ENCODE measurements at places on chromosomes 7 and 10. TPM values are rescaled to one million over a fixed set of nuclear protein-coding genes. Genes with fewer than 3 reads are reported as not detected.
A peak's percentile ranks its signal among the peaks of the same experiment; 100 is the strongest.

DNA sequence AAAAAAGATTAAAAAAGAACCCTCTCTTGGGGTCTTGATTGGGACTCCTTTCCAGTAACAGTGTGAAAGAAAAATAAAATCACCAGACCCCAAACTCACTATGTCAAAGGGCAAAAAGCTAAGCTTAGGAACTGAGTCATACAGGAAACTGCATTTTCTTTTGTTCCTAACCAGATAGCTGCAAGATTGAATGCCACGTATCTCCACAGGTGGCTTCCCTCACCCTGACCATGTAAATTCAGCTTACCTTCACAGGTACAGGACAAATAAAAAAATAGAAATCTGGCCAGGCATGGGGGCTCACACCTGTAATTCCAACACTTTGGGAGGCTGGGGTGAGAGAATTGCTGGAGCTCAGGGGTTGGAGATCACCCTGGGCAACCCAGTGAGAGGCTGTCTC is 32.5 kb upstream of the EIF4H start:
- no peak for DNase-seq
- no peaks in the 10 kb centered on the region for H3K4me1 ChIP-seq
- no peaks in the 10 kb centered on the region for H3K36me3 ChIP-seq

GRCh38 chr10:60422809-60423208 is 33.1 kb upstream of the ANK3 start:
- H3K27ac ChIP-seq: no peak overlapping the region
- no peak overlapping the region for H3K4me3 ChIP-seq
- peaks cover 14% of the 10 kb centered on the region for H3K4me1 ChIP-seq
- H3K36me3 ChIP-seq: no peaks in the 10 kb centered on the region

DNA sequence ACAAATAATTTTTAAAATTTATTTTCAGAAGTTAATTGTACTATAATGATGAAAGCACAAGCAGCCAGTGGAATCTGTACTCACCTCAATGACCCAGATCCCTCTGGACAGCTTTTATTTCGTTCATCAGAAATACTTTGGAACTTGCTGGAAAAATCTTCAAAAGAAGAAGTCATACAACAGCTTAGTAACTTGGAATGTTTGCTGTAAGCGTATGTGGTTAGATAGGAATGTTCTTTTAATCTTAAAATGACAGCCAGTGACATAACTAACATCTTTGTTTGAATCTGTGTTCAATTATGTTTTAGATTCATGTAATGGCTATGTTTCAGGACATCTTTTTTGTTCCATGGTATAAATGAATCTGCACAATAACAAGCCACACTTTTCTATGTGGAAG is 26.8 kb downstream of the CFAP69 start:
- no peaks in the 10 kb centered on the region for H3K4me1 ChIP-seq
- no peak overlapping the region for H3K27ac ChIP-seq
- no peaks in the 10 kb centered on the region for H3K27me3 ChIP-seq

Gene EMX2
- total RNA-seq: not detected

GRCh38 chr10:133379152-133379800 is at the start of gene PAOX:
TSS of gene PAOX (plus strand) at chr10:133379262. CDS start at chr10:133379317, 55 bp downstream.
- peaks cover 16% of the 10 kb centered on the region for H3K36me3 ChIP-seq
- H3K4me3 ChIP-seq: peak within 1 kb of the TSS; percentile 82
- H3K27me3 ChIP-seq: no peaks in the 10 kb centered on the region
- H3K27ac ChIP-seq: peak within 1 kb of the TSS; percentile 85

- H3K36me3 ChIP-seq: no peaks in the 10 kb centered on the region
- no peak overlapping the region for H3K4me3 ChIP-seq
- DNase-seq: no peak
- no peaks in the 10 kb centered on the region for H3K27me3 ChIP-seq
Observed at GRCh38 chr7:74307738-74308505, 18.7 kb downstream of the CLIP2 start.

GRCh38 chr10:116197946-116198675 is 74.9 kb downstream of the GFRA1 start:
- H3K36me3 ChIP-seq: no peaks in the 10 kb centered on the region
- no peak overlapping the region for H3K4me3 ChIP-seq
- H3K4me1 ChIP-seq: no peaks in the 10 kb centered on the region
- no peak for DNase-seq

GRCh38 chr7:127850195-127850594 is 181.0 kb downstream of the LRRC4 start:
- H3K27ac ChIP-seq: no peak overlapping the region
- H3K4me1 ChIP-seq: peaks cover 9% of the 10 kb centered on the region
- no peaks in the 10 kb centered on the region for H3K36me3 ChIP-seq

- no peaks in the 10 kb centered on the region for H3K27me3 ChIP-seq
- no peak overlapping the region for H3K4me3 ChIP-seq
- no peak overlapping the region for H3K27ac ChIP-seq
- no peaks in the 10 kb centered on the region for H3K4me1 ChIP-seq
Observed at GRCh38 chr7:75953931-75954330, 39.0 kb downstream of the POR start.

DNA sequence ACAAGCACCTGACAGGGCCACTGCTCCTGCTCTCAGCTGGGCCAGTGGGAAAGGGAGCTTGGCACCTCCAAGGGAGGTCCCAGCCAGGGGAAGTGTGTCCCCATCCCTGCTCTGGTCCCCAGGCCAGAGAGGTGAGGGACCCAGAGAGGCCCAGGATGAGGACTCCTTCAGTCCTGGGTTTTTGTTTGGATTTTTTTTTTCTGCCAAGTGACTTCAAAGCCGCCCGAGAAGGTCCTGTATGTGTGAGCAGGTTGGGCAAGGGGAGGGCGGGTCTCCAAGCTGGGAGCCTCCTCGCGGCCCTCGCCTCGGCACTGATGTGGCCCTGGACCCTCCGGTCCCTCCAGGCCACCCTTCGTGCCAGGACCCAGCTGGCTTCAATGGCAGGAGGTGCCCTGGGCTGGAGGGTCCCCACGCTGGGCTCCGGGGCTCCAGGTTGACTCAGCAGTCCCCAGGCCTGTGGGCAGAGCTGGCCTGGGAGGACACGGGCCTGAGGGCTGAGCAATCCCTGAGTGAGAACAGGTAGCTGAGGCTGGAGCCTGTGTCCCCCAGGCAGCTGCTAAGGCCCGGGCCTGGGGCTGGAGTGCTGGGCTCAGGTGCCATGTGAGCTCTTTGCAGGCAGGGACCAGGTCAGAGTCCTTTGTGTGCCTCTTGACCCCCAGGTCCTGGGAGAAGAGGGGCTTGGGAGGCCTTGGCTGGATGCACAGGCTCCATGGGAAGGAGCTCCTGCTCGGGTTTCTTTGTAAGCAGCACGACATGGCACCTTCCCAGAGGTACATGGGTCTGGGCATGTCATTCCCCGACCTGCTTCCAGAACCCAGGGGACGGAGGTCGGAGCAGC is 140.6 kb downstream of the FAM53B start:
- H3K4me3 ChIP-seq: no peak overlapping the region
- H3K36me3 ChIP-seq: no peaks in the 10 kb centered on the region
- no peak overlapping the region for H3K27ac ChIP-seq
- H3K4me1 ChIP-seq: no peaks in the 10 kb centered on the region

DNA sequence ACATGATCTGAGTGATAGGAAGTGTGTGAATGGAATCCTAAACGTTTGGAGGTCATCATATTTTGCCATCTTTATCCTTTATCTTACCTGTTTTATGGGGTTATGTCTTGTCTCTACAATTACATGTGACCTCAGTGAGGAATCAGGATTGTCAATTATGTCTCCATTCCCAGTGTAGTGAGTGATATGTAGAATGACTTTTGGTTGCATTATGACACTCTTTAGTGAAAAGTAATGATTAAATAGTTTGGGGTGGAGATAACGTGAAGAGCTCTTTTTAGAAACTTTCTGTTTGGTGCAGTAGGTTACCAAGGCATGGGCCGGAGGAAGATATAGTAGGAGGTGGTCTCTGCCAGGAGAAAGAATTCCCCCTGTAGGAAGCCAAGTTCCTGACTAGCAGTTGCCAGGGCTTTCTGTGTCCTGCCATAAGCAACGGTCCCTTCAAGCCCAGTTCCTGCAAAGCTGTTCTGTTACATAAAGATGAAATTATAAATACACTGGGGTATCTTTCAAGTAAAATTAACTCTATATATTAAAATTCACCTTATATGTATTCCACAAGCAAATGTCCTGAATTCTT is 228.2 kb downstream of the NSUN6 start:
- no peak overlapping the region for H3K27ac ChIP-seq
- no peak overlapping the region for H3K4me3 ChIP-seq
- DNase-seq: no peak

GRCh38 chr7:44211126-44211675 is 10.4 kb downstream of the YKT6 start:
- no peak overlapping the region for H3K27ac ChIP-seq
- DNase-seq: peak; percentile 36
- peaks cover 54% of the 10 kb centered on the region for H3K36me3 ChIP-seq
- H3K4me1 ChIP-seq: no peaks in the 10 kb centered on the region

DNA sequence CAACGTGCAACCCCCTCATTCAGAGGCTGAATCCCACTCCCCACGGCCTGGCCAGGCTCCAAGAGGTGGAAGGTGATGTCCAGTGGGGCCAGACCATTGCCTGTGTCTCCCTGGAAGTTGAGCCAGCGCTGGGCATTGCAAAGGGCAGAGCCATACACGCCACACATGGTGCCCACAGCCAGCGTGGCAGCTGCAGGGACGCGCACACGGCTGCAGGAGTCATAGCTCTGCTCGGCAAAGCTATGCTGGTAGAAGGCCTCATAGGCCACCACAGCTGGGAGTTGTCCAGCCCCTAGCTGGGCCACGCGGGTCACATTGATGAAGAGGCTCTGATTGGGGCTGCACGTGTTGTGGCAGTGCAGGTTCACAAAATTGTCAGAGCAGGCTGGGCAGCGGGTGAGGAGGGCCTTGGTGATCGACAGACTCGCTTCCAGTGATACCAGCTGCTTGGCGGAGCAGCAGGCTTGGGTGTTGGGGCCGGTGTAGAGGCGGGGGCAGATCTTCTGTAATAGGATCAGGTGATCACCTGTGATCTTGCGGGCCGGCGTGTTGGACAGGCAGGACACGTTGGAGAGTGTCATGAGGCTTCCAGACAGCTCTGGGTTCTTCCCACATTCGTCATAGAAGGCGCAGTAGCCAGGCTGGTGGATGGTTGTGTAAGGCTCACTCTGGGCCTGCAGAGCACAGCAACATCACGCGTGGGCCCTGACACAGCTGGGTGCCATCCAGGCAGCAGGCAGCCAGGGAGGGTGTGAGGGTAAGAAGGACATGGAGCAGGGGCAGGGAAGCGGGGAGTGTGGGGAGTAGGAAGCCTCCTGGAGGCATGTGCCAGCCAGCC is 1.2 kb downstream of the NPC1L1 start:
- no peaks in the 10 kb centered on the region for H3K36me3 ChIP-seq
- H3K4me3 ChIP-seq: no peak overlapping the region
- no peak for DNase-seq
- no peaks in the 10 kb centered on the region for H3K27me3 ChIP-seq
- no peak overlapping the region for H3K27ac ChIP-seq
- no peaks in the 10 kb centered on the region for H3K4me1 ChIP-seq

GRCh38 chr7:106740806-106741205 is 79.8 kb upstream of the CCDC71L start:
- H3K4me3 ChIP-seq: no peak overlapping the region
- H3K36me3 ChIP-seq: no peaks in the 10 kb centered on the region
- H3K27ac ChIP-seq: no peak overlapping the region
- H3K4me1 ChIP-seq: no peaks in the 10 kb centered on the region
- H3K27me3 ChIP-seq: no peaks in the 10 kb centered on the region

Gene TMEM120A
- total RNA-seq: 18.3 TPM

- H3K27me3 ChIP-seq: no peaks in the 10 kb centered on the region
- no peak overlapping the region for H3K4me3 ChIP-seq
- H3K4me1 ChIP-seq: no peaks in the 10 kb centered on the region
Observed at GRCh38 chr7:87494454-87494853, 19.0 kb upstream of the ABCB4 start.

DNA sequence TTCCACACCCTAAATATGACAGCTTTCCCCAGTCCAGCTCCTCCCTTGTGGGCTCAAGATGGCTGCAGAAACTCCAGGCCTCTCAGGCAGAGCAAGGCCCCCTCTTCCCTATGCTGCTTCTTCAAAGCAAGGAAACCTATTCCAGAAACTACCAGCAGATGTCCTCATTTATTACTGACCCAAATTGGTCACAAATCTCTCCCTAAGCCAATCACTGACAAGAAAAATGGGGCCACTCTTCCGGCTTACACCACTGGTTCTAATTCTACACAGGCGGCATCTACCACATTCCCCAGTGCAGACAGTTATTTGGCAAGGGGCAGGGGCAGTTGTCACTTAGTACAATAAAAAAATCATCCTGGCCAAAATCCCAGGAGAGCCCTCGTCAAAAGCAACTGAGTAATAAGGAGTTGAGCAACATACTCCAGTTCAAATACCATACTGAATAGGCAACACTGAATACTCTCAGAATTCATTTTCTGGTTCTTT is 150.4 kb downstream of the SFMBT2 start:
- no peaks in the 10 kb centered on the region for H3K27me3 ChIP-seq
- H3K27ac ChIP-seq: peak overlapping the region; percentile 78
- peaks cover 30% of the 10 kb centered on the region for H3K4me1 ChIP-seq
- no peak overlapping the region for H3K4me3 ChIP-seq

GRCh38 chr7:154929006-154929726 is 73.8 kb downstream of the PAXIP1 start:
- no peaks in the 10 kb centered on the region for H3K4me1 ChIP-seq
- DNase-seq: no peak
- peak overlapping the region; percentile 42 for H3K4me3 ChIP-seq
- peak overlapping the region; percentile 88 for H3K27ac ChIP-seq
- no peaks in the 10 kb centered on the region for H3K27me3 ChIP-seq

Gene SAMD9L
- total RNA-seq: 6.4 TPM

Gene MMD2
- total RNA-seq: not detected

- H3K4me1 ChIP-seq: no peaks in the 10 kb centered on the region
- no peaks in the 10 kb centered on the region for H3K36me3 ChIP-seq
- H3K27ac ChIP-seq: no peak overlapping the region
- DNase-seq: no peak
- no peaks in the 10 kb centered on the region for H3K27me3 ChIP-seq
Observed at GRCh38 chr10:78190051-78190825, 156.6 kb downstream of the RPS24 start.

- no peaks in the 10 kb centered on the region for H3K4me1 ChIP-seq
- no peak for DNase-seq
- no peak overlapping the region for H3K4me3 ChIP-seq
- no peaks in the 10 kb centered on the region for H3K27me3 ChIP-seq
- no peaks in the 10 kb centered on the region for H3K36me3 ChIP-seq
- H3K27ac ChIP-seq: no peak overlapping the region
Observed at GRCh38 chr7:91285696-91286355, 21.6 kb downstream of the FZD1 start.

DNA sequence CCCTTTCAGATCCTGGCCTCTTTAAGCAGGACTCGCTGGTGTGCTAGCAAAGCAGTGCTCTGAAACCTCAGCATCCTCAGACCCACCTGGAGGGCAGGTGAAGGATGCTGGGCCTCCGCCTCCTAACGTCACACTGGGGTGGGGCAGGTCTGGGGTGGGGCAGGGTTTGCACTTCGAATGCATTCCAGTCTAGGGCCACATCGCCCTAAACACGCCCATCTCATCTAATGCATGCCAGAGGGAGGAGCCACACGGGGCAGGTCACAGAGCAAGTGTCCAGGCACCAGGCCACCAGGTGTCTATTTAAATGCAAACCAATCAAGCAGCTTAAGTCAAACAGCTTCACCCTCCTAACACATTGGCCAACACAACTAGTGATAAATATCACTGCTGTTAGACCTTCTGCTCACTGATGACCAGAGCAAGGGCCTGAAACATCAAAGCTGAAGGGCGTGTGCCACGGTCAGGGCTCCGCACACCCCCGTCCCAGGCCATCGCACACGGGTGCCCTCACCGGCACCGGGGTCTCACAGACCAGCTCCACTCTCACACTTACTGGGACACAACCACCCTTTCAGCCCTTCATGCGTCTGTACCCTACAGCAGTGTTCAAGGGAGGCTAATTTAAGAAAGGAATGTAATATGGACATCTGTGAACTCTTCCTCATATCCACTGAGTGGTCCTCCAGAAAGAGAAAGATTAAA is 47.1 kb downstream of the DIP2C start:
- peak overlapping the region; percentile 60 for H3K27ac ChIP-seq
- no peaks in the 10 kb centered on the region for H3K27me3 ChIP-seq
- DNase-seq: peak; percentile 54
- H3K4me3 ChIP-seq: no peak overlapping the region
- peaks cover 13% of the 10 kb centered on the region for H3K4me1 ChIP-seq

Data from sigmoid colon (tissue), 7 donors.